Stromal cell of bone marrow (primary cell): ENCODE measurements at places on chromosomes 7 and 10.

DNA sequence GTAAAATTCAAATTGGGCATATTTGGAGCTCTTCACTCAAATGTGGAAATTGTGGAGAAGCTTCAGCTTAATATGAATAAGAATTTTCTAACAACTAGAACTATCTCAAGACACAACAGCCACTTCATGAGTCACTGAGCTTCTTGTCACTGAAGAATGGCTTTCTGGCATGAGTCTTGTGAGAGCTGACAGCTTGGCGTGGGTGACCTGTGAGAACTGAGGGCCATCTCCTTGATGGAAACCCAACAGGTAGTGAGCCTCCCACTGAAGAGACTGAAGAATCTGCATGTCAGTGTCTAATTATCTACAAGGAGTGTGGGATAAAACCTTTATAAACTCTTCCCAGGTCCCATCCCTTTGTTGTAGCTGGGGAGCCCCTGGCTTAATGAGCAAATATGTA lies 66.0 kb downstream of the CLEC2L start:
- no peak for DNase-seq

DNA sequence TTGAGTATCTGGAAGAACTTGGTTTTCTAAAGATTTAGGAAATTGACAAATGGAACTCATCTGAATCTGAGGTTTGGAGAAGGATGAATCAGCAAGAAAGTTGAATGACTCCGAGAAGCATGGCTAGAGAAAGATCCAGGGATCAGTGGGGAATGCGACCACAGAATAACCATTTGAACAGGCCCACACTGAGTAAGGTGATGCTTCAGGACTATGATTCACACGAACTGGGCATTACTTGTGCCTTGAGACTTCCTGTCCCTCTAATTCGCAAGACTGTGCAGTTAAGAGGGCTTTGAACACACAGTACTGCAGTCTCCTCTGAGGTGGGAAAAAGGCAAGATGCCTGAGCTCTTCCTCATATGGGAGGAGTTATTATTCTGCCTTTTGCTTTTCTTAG lies 395.5 kb upstream of the POM121L12 start:
- peak; percentile 3 for DNase-seq

DNA sequence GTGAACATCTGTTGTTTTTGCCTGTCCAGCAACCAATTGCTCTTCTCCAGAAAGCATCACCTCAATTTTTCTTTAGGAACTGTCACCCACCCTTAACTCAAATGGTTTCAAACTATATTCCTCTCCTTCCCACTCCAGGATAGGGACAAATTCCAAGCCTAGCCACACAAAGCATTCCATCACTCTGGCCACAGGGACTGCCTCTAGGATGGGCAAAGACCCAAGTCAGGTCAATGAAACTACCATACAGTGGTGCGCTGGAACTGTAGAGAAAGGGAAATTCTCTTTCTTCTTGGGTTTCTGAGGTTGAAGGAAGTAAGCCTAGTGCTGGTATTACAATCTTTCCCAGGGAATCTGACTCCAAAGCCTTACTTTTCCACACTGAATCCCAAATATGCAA lies 3.6 kb downstream of the MICU1 start:
- DNase-seq: no peak

DNA sequence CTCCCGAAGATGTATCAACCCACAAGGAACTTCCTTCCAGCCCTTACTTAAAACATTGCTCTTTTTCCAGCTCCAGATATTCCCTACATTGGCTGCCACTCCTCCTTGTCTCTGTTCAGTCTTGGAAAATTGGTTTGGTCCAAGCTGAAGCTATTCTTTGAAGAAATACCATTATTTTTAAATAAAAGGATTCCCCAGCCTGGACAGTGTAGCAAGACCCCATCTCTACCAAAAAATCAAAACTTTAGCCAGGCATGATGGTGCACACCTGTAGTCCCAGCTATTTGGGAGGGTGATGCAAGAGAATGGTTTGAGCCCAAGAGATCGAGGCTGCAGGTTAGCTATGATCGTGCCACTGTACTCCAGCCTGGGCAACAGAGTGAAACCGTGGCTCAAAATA lies 159.8 kb downstream of the CUX1 start:
- DNase-seq: no peak

DNA sequence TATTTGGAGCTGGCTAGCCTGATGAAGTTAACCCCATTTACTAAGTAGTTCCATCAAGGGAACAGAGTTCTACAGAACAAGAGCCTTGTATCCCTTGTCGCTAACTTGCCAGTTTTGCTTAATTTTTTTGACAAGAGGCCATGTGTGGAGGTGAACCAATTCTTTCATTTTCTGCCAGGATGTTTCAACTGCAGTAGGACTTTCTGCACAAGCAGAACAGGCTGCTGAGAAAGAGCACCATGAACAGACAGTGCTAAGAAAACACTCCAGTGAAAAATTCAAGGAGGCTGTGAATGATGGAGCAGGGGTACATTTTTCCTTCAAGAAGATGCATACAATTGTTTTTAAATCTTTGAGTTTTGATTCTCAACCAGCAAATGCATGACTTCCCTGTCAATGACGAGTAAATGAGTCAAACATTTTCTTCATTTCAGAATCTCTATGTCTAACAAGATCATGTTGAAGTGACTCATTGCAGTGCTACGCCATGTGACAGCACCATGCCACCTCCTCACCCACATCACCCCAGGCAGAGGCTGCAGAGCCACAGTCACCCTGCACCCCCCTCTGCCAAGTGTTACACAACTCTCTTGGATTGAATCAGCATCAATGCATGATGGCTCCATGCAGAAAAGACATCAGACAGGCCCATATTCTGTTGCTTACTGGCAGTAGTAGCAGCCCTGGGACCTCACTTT lies 193.1 kb downstream of the COBL start:
- DNase-seq: peak; percentile 97
